ENCODE measurements at places on chromosomes 3 and 15.

DNA sequence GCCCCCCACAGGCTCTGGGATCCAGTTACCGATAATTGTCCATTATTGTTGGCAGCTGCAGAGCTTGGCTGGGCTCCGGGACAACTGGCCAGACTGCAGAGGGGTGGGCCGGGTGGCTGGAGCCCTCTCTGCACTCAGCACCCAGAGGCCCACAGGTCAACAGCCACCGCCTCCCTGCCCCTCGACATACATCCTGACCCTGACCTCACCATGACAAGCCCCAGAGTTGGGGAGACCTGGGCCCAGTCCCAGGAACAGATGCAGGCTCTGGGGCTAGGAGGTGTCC lies 22.4 kb downstream of the PTH1R start:
- DNase-seq = no peak

DNA sequence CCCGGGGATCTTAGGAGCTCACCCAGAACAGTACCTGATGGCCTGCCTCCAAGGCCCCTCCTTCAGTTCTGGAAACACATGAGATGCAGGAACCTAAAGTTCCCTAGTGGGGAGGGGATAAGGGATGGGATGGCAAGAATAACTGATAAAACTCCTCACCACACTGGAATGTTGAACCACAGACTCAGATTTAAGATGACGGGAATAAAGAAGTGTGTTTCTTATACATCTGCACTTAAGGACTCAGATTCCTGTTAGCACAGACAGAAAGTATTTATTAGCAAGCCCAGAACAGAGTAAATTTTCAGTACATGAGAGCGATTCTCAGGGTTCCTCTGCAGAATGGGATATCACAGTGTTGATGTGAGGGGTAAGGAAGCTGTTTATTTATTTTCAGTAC lies 245.2 kb downstream of the TLE3 start:
- no peak for DNase-seq

DNA sequence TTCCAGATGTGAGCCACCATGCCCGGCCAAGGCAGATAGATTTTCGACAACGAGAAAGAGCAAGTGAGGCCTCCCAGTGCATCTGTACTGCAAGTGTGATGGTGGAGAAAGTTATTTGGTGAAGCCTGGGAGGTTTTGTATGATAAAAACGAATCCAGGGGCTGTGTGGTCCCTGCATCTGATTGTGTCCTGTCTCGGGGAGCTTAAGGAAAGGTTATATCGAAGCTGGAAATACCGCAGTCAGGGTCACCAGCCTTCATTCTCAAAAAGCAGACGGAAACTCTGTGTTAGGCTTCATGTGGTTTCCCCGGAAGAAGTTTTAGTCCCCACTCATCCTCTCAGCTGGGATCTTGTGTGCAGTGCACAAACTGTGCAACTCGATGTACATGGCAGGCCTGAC lies 3.4 kb downstream of the MINDY4B start:
- no peak for DNase-seq

DNA sequence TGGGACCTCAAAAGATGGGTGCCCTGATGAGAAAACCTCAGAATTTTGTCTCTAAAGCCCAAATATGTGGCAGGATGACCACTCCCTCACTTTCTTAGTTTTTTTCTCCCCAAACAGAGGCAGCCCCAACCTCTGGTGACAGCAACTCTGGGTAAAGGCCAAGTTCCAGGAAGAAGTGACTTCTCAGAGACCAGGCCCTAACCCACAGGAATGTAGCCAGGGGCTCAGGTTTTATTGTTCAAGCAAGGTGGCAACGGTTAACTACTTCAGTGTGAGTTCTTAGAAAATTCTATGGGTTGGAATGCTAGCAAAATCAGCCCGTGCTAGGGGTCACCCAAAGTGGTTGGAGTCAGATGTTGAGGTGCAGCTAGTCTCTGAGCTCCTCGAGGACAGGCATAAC lies 5.1 kb upstream of the DNAJA4 start:
- DNase-seq = no peak

DNA sequence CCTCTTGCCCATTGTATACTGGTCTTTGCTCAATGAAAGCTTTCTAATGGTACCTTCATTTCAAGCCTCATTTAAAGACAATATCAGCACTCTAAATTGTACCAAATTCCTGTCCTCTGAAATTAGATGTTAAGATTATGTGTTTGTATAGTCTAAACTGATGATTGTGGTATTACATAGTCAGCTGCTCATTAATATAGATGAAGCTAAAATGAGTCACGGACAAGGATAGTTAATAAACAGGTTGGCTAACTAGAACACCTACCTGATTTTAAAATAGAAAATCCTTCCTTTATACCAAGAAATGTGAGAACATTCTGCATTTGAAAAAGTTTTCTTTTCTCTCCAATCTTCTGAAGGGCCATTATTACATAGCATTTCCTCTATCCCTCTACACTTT lies 2.9 kb downstream of the PRKCI start:
- DNase-seq = no peak

DNA sequence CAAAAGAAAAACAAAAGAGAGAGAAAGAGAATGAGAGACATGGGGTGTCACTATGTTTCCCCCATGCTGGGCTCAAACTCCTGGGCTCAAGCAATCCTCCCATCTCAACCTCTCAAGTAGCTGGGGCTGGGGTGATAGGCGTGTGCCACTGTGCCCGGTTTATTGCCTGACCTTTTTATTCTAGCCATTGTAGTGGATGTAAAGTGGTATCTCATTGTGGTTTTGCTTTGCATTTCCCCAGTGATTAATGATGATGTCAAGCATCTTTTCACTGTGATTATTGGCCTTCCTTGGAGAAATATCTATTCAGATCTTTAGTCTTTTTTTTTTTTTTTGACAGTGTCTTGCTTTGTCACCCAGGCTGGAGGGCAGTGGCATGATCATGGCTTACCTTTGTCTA lies 37.7 kb upstream of the GK5 start:
- DNase-seq = no peak

DNA sequence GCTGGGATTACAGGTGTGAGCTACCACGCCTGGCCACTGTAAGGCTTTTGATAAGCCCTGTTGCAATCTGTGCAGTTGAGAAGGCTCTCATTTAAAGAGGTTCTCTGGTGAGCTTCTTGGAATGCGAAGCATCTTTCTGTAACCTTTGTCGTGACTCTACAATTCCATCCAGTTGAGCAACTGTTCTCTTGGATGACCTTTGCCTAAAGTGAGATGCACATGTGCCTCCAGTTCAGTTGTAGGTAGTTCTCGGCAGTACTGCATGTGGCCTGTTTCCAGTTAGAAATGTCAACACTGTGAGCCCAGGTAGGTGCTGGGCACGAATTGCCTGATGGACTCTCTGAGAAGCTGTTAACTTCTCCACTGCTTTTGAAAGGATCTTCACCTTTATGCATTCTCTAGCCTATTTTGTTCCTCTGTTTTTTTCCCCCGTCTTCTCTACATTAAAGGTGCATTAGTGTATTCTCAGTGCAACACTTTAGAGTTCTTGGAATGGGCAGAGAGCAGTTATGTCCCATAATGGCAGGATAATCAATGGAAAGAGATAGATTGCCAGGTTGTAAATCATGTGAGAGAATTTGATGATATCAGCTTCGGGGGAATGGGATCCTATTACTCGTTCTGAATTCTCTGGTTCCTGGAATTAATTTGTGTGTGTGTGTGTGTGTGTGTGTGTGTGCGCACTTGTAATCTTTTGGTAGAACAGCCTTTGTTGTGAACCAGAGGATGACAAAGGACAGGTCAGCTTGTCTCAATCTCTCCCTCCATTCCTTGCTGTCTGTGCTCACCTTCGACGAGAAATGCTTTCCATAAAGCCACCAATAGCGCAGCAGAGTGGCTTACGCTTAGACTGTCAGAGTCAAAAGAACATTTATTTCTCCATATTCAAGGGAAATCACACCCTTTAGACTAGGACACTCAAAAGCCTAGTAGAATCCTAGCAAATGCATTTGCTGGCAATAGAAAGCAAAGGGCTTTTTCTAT lies 51.1 kb downstream of the PTPRG start:
- DNase-seq = no peak

DNA sequence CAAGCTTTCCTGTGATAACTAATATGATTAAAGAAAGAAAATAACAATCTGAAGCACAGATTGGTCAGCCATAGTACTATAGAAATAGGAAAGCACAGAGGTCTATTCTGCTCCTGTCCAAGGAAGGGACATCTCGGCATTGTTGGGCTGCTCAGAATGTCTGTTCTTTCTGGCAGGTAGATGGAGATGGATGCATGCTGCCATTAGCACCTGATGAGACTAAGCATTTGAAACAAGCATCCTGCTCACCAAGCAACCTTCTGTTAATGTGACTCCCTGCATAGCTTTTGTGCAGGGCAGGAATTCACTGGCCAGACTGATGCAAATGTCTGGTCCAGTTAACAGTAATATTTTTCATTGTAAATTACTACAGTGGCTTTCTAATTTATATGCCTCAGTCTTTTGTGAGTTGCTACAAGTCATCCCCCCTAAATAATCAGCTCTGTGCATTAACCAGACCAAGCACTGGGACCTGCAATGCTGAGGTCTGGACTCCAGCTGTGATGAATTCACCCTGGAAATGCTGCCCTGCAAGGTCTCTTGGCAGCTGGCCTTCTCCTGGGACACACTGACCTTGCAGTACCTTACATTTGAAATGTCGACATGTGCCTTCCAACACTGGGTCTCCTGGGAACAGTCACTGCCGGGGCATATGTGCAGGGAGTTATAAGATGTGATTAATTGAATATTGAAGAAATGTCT lies 1123.7 kb downstream of the IGSF11 start:
- DNase-seq = no peak

- no peak for DNase-seq
Measured at GRCh38 chr3:31752305-31753049, 219.8 kb downstream of the STT3B start.

Measured in NCI-H187 treated with DMSO at 0.1 percent for 48 hours (cell line).